ENCODE measurements at places on chromosomes 6 and 20.

DNA sequence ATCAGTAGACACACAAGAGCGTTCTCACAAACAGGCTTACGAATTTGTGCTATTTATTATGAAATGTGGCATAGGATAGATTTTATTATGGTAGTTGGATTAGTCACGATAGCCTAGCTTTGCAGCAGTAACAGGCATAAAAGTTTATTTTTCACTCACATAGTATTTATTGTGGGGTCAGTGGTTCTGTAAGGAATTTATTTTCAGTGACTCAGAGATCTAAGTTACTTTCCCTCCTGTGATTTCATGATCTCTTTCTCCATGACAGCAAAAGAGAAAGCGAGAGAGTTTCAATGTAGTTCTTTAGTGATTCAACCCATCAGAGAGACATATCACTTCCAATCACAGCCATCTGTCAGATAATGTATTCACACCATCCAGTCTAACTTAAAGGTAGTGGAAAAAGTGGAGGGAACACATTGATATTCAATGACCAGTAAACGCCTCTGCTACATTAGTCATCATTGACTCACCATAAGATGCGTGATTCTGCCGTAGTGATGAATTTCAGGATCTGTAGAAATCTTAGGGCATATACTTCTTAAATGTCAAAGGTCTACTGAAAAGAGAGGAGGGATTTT is 605.5 kb downstream of the HDGFL1 start:
- no peak for DNase-seq

- DNase-seq: no peak
Observed at GRCh38 chr6:143441010-143441409, 9.5 kb downstream of the ADAT2 start.

DNA sequence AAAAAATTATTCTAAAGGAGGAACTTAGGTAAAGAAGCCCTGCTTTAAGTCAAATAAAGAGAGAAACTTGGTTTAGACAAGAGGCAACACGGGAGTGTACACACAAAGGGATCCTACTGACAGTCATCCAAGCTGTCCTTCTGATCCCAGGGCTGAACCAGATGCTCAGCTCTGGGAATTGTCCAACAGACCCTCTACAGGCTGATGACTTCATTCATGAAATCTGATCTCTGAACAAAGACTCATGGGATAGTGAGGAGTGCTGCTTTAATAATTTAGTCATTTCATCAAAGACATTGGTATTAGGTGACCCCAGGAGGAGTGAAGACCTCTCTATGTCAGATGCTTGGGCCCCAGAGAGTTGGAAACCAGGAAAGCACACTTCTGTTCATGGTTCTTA is 65.6 kb upstream of the ARMH2 start:
- DNase-seq: peak; percentile 46

DNA sequence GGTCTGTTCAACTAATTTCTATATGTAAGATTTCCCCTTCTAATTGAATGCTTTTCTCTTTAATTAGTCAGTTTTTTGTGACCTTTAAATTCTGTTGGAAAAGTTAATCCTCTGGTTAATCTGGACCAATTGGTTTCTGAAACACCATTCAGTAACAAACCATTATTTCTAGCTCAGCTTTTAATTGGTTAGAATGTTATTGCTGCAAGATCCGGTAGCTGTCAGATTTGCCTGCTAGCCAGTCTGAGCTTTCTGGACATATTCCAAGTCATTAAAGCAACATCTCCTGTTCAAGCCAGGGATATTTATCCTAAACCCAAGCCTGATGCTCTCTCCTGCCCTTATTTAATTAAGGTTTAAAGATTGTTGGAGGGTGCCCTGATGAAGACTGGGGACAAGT is 55.1 kb upstream of the FBXL4 start:
- no peak for DNase-seq

- no peak for DNase-seq
Observed at GRCh38 chr20:21982559-21982958, 277.1 kb downstream of the PAX1 start.

GRCh38 chr6:454148-454991 is 62.8 kb downstream of the IRF4 start:
- DNase-seq: no peak

DNA sequence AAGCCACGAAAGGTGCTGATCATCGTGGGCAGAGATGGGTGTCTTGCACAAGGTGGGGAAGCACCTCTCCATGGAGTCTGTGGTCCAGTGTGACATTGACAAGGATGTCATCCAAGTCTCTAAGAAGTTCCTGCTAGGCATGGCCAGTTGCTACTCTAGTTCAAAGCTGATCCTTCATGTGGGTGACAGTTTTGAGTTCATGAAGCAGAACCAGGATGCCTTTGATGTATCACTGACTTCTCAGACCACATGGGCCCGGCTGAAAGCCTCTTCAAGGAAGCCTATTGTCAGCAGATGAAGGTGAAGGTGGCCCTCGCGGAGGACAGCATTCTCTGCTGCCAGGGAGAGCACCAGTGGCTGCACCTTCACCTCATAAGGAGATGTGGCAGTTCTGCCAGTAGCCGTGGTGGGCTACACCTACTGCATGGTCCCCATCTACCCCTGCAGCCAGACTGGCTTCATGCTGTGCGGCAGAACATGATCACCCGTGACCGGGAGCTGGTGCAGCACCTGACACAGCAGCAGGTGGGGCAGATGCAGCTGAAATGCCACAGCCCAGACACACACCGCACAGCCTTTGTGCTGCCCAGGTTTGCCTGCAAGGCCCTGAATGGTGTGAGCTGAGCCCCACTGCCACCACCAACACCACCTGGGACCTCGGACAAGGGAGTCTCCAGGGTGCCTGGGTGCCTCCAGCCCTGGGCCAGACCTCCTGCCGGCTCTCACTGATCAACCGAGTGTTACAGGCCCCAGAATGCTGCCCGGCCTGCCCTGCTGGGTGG is 75.0 kb upstream of the SULF2 start:
- no peak for DNase-seq

DNA sequence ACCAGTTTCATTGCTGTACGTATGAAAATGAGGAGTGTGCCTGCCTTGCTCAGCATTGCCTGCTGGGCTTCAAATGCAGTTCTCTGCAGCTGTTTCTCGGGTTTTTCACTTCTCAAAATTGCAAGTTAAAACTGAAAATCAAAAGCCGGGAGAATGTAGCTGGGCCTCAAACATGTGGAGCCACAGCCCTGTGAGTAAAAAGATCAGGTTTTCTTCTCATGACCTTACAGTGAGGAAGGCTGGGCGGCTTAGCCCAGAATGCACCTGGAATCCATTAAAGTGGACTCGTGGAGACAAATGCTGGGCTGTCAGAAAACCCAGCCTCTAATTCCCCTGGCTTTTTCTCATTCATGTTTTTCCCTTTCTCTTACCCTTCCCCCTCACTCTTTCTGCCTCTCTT is 34.4 kb downstream of the DSE start:
- DNase-seq: no peak

GRCh38 chr6:154960299-154960843 is 34.7 kb upstream of the TIAM2 start:
- DNase-seq: no peak

GRCh38 chr20:38141204-38141888 is 23.7 kb downstream of the TGM2 start:
- no peak for DNase-seq

DNA sequence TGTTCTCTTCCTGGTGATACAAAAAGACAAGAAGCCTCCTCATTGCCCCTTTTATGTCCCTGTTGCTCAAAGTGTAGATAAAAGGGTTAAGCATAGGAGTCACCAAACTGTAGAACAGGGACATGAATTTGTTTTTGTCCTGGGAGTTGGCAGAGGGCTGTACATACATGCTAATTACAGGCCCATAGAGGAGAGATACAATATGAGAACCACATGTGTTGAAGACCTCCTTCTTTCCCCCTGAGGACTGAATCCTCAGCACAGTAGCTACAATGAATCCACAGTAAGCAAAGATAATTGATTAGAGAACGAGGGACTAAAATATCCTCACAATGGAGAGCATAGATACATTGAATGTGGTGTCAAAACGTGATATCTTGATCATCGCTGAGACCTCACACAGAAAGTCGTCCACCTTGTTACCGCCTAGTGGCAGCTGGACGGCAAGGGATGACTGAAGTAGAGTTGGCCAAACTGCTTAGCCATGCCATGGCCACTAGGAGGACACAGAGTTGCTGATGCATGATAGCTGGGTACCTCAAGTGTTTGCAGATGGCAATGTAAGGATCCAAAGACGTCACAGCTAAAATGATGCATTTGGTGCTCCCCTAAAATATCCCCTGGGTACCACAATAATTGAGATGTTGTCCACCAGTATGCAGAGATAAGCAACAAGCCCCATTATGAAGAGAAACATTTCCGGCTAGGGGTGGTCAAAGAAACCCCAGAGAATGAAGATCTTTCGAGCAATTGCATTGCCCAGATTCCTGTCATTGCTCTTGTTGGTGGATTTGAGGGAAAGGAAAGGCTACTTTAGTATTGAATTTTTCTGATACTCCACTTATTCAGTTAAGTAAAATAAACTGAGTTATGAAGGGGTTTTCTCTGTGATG is 15.0 kb downstream of the OR2B3 start:
- DNase-seq: no peak

- DNase-seq: no peak
Observed at GRCh38 chr20:58494923-58495622, 20.1 kb downstream of the APCDD1L start.

DNA sequence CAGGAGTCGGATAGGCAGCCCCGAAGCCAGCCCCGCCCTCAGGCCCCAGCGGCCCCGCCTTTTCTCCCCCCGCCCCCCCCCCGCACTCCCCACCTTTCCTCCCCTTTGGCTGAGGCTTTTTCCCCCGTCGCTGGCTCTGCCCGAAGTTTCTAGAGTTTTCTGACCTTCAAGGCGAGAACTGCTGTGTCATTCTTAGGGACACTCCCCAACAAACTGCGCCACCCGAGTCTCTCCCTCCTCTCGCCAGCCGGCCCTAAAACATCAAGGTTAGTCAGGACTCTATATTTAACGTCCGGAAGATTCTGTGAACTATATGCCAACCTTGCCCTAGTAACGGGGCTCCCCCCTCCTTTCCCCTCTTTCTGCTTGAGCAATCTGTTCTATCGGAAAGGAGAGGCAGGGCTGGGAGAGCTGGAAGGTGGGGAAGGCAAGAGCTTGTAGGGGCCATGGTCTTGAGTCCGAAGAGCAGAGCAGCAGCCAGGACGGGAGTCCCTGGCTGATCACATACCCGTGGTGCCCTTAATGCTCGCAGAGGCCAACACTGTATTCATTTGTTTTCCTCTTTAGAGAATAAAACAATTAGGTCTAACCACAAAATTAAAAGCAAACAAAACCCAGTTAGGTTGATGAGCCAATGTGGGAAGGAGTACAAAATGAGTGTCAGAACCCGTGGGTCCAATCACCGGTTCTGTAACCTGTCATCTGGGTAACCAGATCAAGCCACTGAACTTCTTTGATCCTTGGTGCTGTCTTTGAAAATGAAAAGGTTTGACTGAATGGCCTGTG is 5.3 kb upstream of the HSPA1B start:
- DNase-seq: no peak

GRCh38 chr6:72287801-72288200 is 334.1 kb upstream of the KCNQ5 start:
- no peak for DNase-seq

GRCh38 chr20:3307078-3307477 is 68.1 kb upstream of the SLC4A11 start:
- DNase-seq: no peak

DNA sequence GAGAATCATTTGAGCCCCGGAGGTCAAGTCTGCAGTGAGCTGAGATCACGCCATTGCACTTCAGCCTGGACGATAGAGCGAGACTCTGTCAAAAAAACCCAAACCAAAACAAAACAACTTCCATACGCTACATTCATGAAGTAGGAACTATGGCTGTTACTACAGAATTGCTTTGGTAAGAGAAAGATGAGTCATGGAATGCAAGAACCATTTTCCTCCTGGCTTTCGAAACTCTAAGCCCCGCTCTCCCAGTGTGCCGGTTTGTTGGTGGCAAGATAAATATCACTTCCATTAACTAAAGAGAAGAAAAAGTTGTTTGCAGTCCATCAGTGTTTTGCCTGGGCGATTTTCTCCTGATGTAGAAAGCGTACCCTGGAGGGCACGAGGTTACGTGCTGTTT is 61.3 kb downstream of the ZDHHC14 start:
- DNase-seq: no peak

- no peak for DNase-seq
Observed at GRCh38 chr20:13545790-13546189, 92.9 kb downstream of the TASP1 start.

- DNase-seq: no peak
Observed at GRCh38 chr6:17519120-17519519, 81.0 kb upstream of the FAM8A1 start.

DNA sequence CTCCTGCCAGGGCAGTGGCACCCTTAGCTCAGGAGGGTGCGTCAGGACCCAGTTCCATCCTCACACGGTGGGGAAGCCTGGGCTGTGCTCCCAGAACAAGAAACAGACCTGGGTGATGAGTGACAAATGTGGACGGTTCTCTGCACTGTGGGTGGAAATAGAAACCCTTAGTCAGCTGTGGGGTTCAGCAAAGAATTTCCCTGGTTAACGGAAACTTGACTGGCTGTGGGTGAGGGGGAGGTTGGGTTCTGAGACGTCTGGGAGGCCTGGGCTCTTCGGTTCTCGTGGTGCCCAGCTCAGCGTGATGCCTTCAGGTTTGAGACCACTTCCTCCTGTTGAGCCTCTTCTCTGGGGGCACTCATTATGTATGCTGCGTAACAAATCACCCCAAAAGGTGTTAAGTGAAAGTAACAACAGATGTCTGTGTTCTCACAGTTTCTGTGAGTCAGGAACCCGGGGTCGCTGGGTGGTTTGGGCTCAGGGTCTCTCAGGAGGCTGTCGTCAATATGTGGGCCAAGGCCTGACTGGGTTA is 53.1 kb upstream of the FAM83D start:
- DNase-seq: no peak
